ENCODE measurements at places on chromosomes 2 and 18. TPM values are rescaled to one million over a fixed set of nuclear protein-coding genes. Genes with fewer than 3 reads are reported as not detected.

- no peak for DNase-seq
- H3K4me1 ChIP-seq = no peaks in the 10 kb centered on the region
- H3K4me3 ChIP-seq = no peak overlapping the region
- peaks cover 4% of the 10 kb centered on the region for H3K36me3 ChIP-seq
Measured at GRCh38 chr2:96956211-96956610, 30.2 kb downstream of the FAM178B start.

The NT5C1B gene
- total RNA-seq = not detected

DNA sequence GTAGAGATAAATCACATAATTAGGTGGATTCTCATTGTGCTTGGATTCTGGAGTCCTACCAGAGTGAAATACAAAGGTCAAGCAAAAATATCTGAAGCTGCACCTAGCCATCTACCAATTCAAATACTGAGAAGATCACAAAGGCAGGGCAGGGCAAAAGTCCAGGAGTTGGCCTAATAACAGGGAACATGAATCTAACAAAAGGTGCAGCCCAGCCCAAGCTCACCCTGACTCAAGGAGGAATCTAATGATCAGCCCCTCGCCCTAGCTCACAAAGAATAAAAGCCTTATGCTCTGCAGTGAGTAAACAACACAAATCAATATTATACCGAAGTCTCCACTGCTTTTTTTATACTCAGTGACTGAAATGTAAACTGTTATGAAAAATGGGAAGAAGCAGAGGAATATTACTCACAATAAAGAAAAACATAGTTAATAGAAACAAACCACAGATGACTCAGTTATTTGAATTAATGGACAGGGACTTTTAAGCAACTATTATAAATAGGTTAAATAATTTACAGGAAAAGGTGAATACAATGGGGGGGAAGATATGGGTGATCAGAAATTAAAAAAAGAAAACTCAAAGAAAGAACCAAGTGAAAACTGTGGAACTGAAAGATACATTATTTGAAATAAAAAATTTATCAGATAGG lies 49.5 kb downstream of the ANTXR1 start:
- no peak for DNase-seq
- no peak overlapping the region for H3K4me3 ChIP-seq
- H3K27me3 ChIP-seq = no peaks in the 10 kb centered on the region
- H3K4me1 ChIP-seq = peaks cover 19% of the 10 kb centered on the region

DNA sequence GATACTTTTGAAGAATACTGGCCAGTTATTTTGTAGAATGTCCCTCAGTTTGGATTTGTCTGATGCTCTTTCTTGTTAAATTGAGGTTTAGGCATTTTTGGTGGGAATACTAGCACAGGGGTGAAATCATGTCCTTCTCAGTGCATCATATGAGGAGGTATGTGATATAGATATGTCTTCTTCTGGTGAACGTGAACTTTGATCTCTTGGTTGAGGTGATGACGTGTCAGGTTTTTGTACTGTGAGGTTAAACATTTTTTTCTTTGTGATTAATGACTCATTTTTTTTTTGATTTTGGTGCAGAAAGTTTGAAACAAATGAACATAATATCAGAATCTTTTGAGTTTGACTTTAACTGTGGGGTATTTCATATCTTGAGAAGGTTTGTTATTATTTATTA lies 11.0 kb downstream of the ZNF407 start:
- H3K4me3 ChIP-seq = no peak overlapping the region
- peaks cover 12% of the 10 kb centered on the region for H3K4me1 ChIP-seq
- no peaks in the 10 kb centered on the region for H3K27me3 ChIP-seq

GRCh38 chr2:65595630-65596029 lies 163.2 kb upstream of the SPRED2 start:
- no peaks in the 10 kb centered on the region for H3K36me3 ChIP-seq
- DNase-seq = peak; percentile 40
- H3K4me1 ChIP-seq = no peaks in the 10 kb centered on the region
- no peak overlapping the region for H3K4me3 ChIP-seq
- H3K27ac ChIP-seq = no peak overlapping the region
- H3K27me3 ChIP-seq = no peaks in the 10 kb centered on the region

The PRKAG3 gene
- not detected for total RNA-seq

DNA sequence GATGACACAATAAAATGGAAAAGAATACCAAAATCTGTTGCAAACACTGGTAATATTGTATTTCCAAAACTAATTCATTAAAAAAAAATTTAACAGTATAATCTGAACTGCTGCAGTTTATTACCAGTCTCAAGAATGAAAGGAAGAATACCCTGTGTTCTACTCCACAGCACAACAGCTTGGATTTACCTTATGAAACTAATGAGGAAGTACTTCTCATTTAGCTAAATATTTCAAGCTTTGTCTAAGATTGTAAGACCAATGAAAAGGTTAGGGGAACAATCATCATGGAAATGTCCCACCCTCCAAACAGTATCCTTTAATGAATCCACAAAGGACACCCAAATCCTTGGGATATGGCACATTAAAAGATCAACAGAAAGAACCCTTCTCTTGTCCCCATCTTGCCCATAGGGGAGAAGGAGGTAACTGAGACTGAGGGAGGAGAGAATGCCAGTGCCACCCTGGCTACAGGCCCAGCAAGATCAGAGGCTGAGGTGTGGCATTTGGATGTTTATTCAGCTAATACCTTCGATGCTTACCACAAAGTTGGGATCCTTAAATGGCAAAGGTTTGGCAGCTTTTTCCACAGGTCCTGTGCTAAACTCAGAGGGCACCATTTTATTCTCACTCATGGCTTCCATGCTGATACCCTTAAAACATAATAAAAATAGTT lies 17.7 kb downstream of the INO80C start:
- H3K27me3 ChIP-seq = no peaks in the 10 kb centered on the region
- peaks cover 40% of the 10 kb centered on the region for H3K4me1 ChIP-seq

DNA sequence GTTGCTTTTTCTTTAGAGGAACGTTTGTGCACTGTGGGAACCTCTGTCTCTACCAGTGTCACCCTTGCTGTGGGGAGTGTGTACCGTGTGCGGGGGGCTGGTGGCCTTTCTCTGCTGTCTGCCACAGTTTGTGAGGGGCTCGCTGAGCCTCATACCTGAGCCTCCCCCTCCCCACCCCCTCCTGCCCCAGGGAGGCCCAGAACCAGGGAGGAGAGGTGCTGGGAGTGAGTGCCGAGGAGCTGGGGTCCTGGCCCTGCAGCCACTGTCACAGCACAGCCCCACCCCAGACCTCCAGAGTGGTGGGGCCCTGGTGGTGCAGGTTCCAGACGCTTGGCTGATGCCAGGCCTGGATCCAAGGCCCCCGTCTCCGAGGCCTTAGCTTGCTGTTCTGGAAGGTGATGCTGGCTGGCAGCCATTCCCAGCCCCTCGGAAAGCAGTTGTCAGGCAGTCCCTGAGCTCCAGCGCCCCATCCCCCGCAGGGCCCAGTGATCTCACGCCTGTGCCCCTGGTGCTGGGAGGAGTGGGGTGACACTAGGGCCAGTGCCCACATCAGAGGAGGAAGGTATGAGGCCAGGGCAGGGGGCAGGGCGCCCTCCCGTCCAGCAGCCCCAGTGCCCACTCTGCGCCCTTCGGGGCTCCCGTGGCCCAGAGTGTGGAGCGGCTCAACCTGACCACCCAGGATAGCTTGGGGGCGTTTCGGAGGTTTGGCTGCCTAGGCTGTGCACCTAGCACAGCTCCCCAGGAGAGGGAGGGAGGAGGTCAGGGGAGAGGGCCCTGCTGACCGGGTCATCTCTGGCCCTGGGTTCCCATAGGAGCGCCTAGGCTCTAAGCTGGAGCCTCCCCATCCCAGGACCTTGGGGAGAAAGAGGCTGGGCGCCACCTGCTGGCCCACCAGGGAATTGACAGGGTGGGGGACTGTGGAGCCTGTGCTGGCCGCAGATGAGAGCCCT lies 53.0 kb upstream of the ALPP start:
- no peaks in the 10 kb centered on the region for H3K27me3 ChIP-seq
- no peak overlapping the region for H3K27ac ChIP-seq
- H3K36me3 ChIP-seq = no peaks in the 10 kb centered on the region
- H3K4me3 ChIP-seq = no peak overlapping the region
- DNase-seq = peak; percentile 43
- H3K4me1 ChIP-seq = no peaks in the 10 kb centered on the region

DNA sequence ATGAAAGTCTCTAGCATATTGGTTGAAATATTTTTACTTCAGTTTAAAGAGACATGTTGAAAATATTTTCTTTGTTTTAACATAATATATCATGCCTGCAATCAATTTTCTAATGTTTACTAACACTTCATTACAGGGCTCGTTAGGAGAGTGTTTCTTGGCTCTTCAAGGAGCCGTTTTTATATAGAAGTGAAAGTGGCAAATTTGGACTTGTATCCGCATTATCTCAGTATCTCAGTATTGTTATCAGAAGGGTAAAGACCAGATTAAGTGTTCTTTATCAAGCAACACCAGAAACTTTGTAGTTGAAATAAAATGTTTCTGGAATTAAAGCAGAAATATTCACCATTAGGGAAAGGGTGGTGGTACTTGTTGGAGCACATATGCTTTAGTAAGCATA lies 97.8 kb downstream of the BABAM2 start:
- no peaks in the 10 kb centered on the region for H3K27me3 ChIP-seq
- H3K36me3 ChIP-seq = peaks cover 14% of the 10 kb centered on the region
- DNase-seq = no peak

GRCh38 chr2:99488539-99489062 lies 1.2 kb downstream of the REV1 start:
- H3K27me3 ChIP-seq = no peaks in the 10 kb centered on the region
- H3K4me1 ChIP-seq = peaks cover 23% of the 10 kb centered on the region
- no peaks in the 10 kb centered on the region for H3K36me3 ChIP-seq
- H3K27ac ChIP-seq = peak overlapping the region; percentile 93

The TUBA3E gene
- total RNA-seq = not detected

The CD8B2 gene
- total RNA-seq = not detected

The ANKRD30BL gene
- not detected for total RNA-seq

DNA sequence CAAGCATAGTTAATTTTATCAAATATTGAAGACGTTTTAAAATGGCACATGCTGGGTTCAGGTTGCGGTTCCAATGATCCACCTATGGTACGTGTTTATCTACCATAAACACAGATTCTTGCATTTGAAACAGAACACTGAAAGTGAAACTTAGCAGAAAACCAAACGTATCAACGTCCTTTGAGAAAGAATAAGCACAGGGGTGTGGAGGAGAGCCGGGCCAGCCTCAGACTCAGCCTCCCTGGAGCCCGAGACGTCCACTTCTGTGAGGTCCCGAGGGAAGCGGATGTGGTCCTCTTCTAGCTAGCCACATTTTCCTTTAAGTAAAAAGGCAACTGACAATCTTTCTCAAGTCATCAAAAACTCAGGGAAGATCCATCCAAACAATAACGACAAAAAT lies 195.9 kb downstream of the RTP5 start:
- DNase-seq = no peak
- no peak overlapping the region for H3K27ac ChIP-seq
- H3K36me3 ChIP-seq = no peaks in the 10 kb centered on the region
- peaks cover 23% of the 10 kb centered on the region for H3K4me1 ChIP-seq
- no peak overlapping the region for H3K4me3 ChIP-seq
- H3K27me3 ChIP-seq = no peaks in the 10 kb centered on the region

The ZSWIM2 gene
- total RNA-seq = not detected

DNA sequence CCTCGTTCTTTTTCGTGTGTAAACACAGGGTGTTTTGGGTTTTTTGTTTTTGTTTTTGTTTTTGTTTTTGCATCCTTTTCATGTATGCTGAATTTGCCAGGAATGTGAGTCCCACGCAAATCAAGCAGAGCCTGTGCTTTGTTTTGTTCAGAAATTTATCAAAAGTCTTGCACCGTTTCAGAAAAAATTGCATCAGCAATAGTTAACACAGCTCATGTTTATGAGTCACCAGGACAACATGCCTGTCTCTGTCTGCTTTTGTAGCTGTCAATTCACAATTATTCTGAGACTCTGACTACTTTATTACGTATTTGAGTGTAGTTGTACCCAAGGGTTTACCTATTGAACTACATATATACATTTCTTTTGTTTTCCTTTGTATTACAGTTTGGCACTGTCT lies 38.3 kb downstream of the MRPL44 start:
- peak overlapping the region; percentile 9 for H3K27ac ChIP-seq
- peaks cover 28% of the 10 kb centered on the region for H3K36me3 ChIP-seq

The CAPN13 gene
- not detected for total RNA-seq

DNA sequence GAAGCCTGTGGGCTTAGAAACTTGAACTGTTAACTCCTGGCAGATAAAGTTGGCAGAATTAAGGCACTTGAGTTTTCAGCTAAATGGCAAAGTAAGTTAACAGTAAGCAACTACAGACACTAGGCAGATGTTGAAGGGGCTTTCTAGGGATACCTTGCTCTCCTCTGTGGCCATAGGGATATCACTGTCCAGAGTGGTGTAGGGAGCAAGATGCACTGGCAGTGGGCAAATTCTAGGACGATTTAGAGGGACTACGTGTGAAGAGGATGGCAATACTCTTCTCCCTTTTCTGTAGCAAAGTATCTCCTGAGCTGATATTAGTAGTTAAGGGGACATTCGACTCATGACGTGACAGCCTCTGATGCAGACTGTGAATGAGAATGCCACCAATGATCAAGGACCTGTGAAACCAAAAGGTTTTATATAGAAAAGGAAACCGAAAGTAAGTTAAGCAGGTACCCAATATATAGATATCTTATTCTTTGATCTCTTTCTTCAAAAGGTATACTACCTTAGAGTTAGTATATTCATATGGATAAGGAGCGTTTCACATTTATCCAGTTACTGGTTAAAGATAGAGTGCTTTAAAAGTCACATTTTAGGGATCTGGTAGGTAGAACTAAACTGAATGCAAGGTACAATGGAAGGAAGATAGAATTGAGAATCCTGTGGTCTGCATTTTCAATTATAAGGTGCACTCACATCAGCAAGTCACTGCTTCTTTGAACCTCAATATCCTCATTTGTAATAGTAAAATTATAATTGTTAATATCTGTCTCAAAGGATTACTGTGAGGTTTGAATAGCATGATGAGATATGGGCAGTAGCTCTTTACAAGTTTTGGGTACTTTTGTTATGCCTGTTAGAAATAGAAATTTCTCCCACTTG lies 106.4 kb downstream of the KCNH7 start:
- H3K27ac ChIP-seq = no peak overlapping the region
- H3K4me1 ChIP-seq = no peaks in the 10 kb centered on the region
- H3K36me3 ChIP-seq = no peaks in the 10 kb centered on the region
- no peak for DNase-seq
- H3K4me3 ChIP-seq = no peak overlapping the region

GRCh38 chr2:189803431-189803830 lies 19.2 kb downstream of the PMS1 start:
- no peaks in the 10 kb centered on the region for H3K27me3 ChIP-seq
- peaks cover 11% of the 10 kb centered on the region for H3K36me3 ChIP-seq
- DNase-seq = no peak
- no peak overlapping the region for H3K27ac ChIP-seq
- H3K4me3 ChIP-seq = no peak overlapping the region
- peaks cover 26% of the 10 kb centered on the region for H3K4me1 ChIP-seq

- no peak for DNase-seq
- peaks cover 5% of the 10 kb centered on the region for H3K4me1 ChIP-seq
- H3K27ac ChIP-seq = peak overlapping the region; percentile 21
- H3K27me3 ChIP-seq = no peaks in the 10 kb centered on the region
Measured at GRCh38 chr2:239911641-239912071, 113.5 kb downstream of the NDUFA10 start.

DNA sequence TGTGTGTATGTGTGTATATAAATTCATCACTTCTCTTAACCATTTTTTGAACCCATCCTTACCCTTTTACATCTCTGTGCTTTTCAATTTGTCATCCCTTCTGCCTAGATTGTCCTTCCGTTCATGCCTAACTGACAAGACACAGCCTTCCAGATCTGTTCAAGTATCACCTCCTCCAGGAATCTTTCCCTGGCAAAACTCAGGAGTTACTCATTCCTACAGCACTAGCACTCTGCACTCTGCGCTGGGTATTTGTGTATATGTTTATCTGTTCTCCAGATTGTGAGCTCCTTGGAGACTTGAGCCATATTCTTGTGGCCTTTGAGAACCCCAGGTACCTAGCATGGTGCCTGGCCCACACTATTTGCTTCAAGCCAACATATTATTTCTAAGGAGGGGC lies 26.8 kb upstream of the ASXL2 start:
- H3K4me3 ChIP-seq = no peak overlapping the region
- H3K27me3 ChIP-seq = no peaks in the 10 kb centered on the region
- H3K27ac ChIP-seq = no peak overlapping the region
- no peak for DNase-seq
- no peaks in the 10 kb centered on the region for H3K36me3 ChIP-seq
